Stimulated activated CD4-positive, alpha-beta T cell treated with anti-CD3 and anti-CD28 coated beads, Interleukin-15, amount 100 ng/mL, for 24 hours (primary cell): ENCODE measurements at places on chromosomes 13 and 19.

- no peak for DNase-seq
These were observed 10.6 kb downstream of the TRIP10 start for GRCh38 chr19:6750062-6750461.

DNA sequence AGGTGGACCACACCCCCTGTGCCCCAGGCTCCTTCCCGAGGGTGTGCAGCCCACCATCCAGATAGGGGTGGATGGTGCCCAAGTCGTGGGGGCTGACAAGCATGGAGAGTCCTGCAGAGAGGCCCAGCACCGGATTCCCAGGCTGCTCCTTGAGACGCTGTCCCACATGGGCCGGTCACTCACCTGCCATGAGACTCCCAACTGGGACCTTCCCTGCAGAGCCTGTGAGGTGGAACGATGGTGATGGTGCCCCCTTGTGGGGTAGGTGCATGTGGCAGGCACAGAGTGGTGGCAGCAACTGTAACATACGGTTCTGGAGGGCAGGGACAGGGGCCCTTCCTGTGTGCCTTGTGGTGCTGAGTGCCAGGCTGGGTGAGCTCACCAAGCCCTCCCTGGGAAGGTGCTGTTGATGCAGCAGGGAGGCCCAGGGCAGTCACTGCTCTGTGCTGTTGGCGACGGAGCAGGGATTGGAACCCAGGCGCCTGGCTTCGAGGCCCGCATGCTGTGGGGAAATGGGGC, 33.1 kb downstream of the PPP1R37 start:
- DNase-seq = peak; percentile 82

DNA sequence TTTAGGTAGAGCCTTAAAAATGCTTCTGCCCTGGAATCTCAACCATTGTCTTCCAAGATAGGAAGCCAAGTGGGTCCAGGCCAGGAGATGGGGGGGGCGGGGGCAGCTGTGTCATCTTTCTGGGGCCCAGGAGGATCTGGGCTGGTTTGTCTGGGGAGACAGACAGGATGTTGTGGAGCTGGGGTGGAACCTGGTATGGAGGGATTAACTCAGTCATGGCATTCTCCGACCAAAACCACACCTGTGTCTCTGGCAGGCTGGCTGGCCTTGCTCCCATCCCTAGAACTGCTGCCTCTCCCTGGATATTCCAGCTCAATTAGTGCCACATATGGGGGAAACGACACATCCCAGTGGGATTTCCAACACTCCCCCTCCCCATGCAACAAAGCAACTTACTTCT, 2.7 kb upstream of the MAP2K7 start:
- no peak for DNase-seq

DNA sequence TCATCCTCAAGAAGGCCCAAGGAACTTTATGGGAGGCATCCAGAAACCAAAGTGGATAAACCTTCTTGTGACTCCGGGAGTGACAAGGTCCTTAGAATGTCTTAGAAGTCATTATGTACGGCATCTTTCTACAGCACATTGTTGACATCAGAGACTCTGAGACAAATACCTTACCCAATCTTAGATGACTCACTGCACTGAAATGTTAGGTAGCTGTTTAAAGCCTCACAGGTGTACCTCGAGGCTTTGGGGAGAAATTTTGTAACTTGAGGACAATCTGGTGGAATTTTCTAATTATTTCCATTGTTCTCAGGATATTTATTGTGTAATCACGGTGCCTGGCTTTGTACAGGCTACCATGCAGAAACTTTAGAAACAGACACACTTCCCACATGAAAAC, 14.8 kb upstream of the LGALS13 start:
- DNase-seq = no peak

DNA sequence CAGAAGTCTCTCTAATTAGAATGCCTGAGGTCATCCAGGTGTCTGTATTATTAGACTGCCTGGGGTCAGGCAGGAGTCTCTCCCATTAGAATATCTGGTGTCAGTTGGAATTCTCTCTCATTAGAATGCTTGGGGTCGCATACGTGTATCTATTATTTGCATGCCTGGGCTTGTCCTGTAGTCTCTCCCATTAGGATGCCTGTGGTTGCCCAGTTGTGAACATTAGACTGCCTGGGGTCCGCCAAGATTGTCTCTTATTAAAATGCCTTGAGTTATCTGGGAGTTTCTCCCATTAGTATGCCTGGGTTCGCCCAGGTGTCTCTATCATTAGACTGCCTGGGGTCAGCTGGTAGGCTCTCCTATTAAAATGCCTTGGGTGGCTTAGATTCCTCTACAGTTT, 1494.7 kb downstream of the UQCRFS1 start:
- no peak for DNase-seq

DNA sequence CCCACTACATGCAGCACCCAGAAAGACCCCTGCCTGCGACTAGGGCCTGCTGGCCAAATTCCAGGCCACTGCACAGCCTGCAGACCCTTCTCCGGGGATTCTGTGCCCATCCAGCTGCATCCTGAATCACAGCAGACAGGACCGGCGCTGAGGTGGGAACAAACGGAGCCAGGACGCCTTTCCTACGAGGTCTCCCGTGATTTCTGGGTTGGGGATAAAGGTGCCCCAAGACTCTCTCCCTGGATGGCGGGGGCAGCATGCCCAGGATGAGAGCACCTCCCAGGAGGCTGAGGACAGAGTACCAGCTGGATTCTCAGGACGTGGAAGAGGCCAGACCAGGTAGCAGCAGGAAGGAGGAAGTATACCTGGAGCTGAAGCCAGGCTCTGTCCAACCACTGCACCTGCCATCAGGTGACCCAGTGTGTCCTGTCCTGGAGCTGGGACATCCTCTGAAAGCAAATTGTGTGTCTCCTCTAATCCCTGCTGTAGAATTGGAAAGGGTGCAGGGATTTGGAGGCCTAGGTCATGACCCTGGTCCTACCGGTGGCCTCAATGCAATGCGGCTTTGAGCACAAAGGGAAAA, 3.4 kb upstream of the FUT5 start:
- DNase-seq = no peak

GRCh38 chr19:40262422-40262821, 22.7 kb downstream of the AKT2 start:
- no peak for DNase-seq

DNA sequence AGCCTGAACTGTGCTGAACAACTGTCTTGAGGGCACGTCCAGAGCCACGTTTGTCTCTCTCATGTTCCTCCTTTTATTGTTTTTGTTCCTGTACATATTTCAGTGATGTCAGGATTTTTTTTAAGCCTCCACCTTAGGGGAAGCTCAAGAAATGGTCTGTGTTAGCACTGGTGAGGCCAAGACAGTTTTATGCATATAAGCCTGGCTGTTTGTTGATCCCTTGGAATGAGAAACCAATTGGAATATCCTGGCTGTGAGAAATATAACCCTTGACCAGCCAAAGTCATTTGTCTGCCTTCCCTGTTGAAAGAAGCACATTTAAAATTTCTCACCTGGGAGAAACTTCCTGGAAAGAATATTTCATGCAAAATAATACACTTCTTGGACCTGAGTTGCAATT, 115.8 kb downstream of the DNAJC15 start:
- no peak for DNase-seq

DNA sequence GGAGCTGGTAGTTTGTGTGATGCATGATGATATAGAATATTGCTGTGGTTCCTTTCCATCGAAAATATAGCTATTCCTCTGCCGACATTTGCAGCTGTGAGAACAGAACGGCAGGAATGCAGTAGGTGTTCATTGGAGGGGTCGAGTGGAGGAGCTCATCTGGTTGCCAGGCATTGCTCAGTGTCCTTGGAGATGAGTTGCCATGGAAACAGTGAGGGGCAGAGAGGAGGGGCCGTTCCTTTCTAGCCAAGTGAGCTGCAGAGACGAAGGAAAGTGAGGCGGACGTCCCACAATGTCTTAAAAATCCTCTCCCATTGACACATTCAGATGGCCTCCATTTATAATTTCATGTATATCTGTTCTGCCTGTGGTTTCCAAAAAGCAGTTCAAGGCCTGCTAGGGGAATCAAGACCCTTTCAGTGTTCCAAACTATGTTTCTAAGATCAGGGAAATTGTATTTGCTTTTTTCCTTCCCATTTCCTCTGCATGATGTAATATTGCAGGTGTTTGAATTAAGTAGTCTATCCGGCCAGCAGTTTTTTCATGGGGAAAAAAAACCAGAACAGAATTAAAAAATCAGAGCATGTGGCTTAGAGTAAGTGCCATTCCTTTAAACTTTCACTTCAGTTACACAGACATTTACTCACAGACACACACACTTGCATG, 41.2 kb upstream of the ZNF835 start:
- DNase-seq = no peak

GRCh38 chr19:56291867-56292266, 19.3 kb downstream of the EDDM13 start:
- peak; percentile 21 for DNase-seq

GRCh38 chr13:49597043-49597641, 11.8 kb upstream of the RCBTB1 start:
- DNase-seq = no peak

GRCh38 chr19:30930941-30931706, 418.1 kb downstream of the TSHZ3 start:
- DNase-seq = no peak

DNA sequence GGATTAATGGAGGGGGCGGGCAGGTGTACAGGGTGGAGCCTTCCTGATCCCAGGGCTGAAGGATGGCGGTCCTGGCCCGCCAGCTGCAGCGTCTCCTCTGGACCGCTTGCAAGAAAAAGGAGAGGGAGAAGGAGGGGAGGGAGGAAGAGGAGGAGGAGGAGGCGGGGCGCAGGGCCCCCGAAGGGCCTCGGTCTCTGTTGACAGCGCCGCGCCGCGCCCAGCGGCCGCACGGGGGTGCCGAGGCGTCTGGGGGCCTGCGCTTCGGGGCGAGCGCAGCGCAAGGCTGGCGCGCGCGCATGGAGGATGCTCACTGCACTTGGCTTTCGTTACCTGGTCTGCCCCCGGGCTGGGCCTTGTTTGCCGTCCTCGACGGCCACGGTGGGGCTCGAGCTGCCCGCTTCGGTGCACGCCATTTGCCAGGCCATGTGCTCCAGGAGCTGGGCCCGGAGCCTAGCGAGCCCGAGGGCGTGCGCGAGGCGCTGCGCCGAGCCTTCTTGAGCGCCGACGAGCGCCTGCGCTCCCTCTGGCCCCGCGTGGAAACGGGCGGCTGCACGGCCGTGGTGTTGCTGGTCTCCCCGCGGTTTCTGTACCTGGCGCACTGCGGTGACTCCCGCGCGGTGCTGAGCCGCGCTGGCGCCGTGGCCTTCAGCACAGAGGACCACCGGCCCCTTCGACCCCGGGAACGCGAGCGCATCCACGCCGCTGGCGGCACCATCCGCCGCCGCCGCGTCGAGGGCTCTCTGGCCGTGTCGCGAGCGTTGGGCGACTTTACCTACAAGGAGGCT, at the start of gene PPM1N:
Gene PPM1N, plus strand, starts transcription at position 33 of the 785 bp plus-strand sequence. Its CDS starts 30 bp downstream, at position 63.
- DNase-seq = peak; percentile 78

- no peak for DNase-seq
These were observed 84.4 kb downstream of the DNAJC15 start for GRCh38 chr13:43107780-43108179.

- DNase-seq = no peak
These were observed 10.2 kb downstream of the LRP3 start for GRCh38 chr19:33204136-33204973.

- DNase-seq = no peak
These were observed 514.5 kb upstream of the KLHL1 start for GRCh38 chr13:70622796-70623195.

GRCh38 chr19:10503002-10503789, at the start of gene KEAP1:
TSS of gene KEAP1 (minus strand) at chr19:10503356. CDS start at chr19:10500033, 3,323 bp downstream.
- DNase-seq = peak; percentile 58

GRCh38 chr19:30093966-30094755, 152.1 kb downstream of the URI1 start:
- no peak for DNase-seq

GRCh38 chr13:38914070-38914469, 76.6 kb downstream of the STOML3 start:
- no peak for DNase-seq

GRCh38 chr19:7921967-7922835, 2.1 kb downstream of the SNAPC2 start:
- no peak for DNase-seq

DNA sequence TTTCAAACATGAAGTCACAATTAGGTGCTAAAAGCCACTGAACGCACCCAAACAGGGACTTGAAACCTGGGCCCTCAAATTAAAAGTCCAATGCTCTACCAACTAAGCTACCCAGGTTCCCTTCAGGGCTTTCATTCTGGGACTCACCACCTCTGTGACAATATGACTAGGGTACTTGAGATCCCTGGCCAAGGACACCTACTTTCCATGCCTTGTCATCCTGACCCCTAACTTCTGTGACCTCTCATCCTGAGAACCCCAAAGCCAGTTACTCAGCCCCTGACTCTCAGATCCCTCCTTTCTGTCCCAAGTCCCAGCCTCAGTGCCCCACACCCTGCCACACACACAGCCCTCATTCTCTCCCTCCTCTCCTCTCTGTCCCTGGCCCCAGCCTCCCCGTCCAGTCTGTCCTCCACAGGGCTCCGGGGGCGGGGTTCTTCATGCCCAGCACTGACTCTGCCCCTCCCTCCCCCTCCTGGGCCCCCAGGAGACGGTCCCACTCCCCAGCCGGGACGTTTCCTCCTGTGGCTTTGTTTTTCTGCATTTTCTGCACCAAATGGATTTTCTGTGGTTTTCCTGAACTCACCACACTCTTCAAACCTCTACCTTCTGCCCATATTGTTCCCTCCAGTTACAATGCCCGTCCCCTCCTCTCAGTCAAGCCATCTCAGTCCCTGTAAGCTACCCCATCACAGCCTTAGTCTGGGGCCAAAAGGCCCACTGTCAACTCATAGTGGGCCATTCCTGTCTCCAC, 7.0 kb downstream of the RCN3 start:
- peak; percentile 19 for DNase-seq

- peak; percentile 21 for DNase-seq
These were observed 2.0 kb downstream of the FBL start for GRCh38 chr19:39843919-39844793.

- no peak for DNase-seq
These were observed 19.6 kb upstream of the EPHX3 start for GRCh38 chr19:15251749-15252397.

DNA sequence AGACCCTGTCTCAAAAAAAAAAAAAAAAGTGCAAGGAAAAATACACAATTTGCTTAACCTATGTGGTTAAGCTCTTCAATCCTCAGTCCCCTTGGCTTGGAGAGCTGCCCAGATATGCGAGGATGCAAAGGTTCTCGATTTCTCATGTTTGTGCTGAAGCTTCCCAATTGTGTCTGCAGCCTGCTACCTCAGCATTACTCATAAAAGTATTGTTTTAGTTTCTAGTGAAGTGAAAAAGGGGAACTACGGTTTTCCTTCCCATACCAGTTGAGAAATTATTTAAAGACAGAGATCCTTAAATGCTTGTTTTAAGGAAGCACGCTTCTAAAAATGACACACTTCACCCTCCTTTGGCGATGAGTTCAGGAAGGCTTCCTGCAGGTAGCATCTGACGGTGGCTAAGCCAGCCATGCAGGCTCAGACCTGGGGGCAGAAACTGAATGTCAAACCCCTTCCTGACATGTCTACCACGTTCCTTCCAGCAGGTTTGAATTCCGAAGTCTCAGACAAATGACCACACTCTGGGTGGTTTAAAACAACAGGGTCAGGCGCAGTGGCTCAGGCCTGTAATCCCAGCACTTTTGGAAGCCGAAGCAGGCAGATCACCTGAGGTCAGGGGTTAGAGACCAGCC, 47.9 kb downstream of the RUBCNL start:
- peak; percentile 42 for DNase-seq
